Fibroblast of lung (primary cell): ENCODE measurements at places on chromosomes 2 and 18. TPM values are rescaled to one million over a fixed set of nuclear protein-coding genes. Genes with fewer than 3 reads are reported as not detected.
A peak's percentile ranks its signal among the peaks of the same experiment; 100 is the strongest.

PROC gene
- total RNA-seq: not detected in 2 replicates

EPB41L5 gene
- total RNA-seq: 16.2 and 16.7 TPM in 2 replicates

DNA sequence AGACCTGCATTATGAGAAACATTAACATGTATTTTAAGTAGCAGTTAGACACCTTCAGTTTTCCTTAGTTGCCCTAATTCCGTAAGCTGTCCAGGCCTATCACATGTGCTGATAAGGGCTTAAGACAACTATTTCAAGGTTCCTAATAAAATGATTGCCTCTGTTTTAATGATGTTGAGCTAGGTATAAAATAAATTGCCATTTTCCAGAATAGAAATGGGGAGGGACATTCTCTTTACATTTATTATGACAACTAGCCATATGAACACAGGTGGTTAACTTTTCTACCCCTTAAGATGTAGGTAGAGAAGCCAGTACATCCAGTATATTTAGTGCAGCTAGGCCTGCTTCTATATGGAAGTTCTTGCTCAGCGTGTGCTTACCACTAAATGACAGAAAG is 65.9 kb downstream of the SOCS6 start:
- H3K4me3 ChIP-seq: no peak overlapping the region
- no peaks in the 10 kb centered on the region for H3K27me3 ChIP-seq
- no peaks in the 10 kb centered on the region for H3K4me1 ChIP-seq
- H3K27ac ChIP-seq: no peak overlapping the region
- DNase-seq: no peak

- H3K4me1 ChIP-seq: peaks cover 3% of the 10 kb centered on the region
- H3K27ac ChIP-seq: no peak overlapping the region
- H3K36me3 ChIP-seq: no peaks in the 10 kb centered on the region
- no peak overlapping the region for H3K4me3 ChIP-seq
- no peaks in the 10 kb centered on the region for H3K27me3 ChIP-seq
Measured at GRCh38 chr2:33482518-33482917, 6.1 kb downstream of the RASGRP3 start.

DNA sequence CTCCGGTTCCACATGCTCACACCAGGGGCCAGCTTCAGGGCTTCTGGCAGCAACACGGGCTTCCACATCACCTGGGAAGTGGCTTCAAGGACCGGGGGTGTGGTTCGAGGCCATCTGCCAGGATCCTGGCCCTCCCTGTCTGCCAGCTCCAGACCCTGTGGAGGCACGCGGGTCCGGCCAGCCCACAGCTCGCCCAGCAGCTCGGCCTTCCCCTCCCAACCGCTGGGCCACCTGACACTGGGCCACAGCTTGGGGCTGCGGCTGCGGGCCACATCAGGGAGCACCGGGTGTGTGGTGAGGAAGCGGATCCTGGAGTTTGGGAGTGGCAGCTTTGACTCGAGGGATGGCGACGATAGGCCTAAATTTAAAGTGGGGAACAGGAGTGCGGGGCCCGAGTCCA is 7.0 kb downstream of the C2orf81 start:
- H3K4me1 ChIP-seq: peaks cover 9% of the 10 kb centered on the region
- H3K27me3 ChIP-seq: no peaks in the 10 kb centered on the region
- peak overlapping the region; percentile 38 for H3K4me3 ChIP-seq
- H3K36me3 ChIP-seq: no peaks in the 10 kb centered on the region
